ENCODE measurements at places on chromosomes 13 and 19. TPM values are rescaled to one million over a fixed set of nuclear protein-coding genes. Genes with fewer than 3 reads are reported as not detected.

- DNase-seq = no peak
Measured at GRCh38 chr13:30303269-30303668, 4.1 kb downstream of the KATNAL1 start.

Gene LGALS4
- total RNA-seq = not detected

GRCh38 chr13:50268500-50268899 lies 253.3 kb downstream of the KCNRG start:
- no peak for DNase-seq

Gene RNF17
- total RNA-seq = not detected

Gene ZNF211
- total RNA-seq = 17.2 TPM

Gene LHB
- 0.25 TPM for total RNA-seq

Gene TEAD2
- total RNA-seq = 34.2 TPM

GRCh38 chr13:21703846-21704245 lies 33.0 kb downstream of the FGF9 start:
- DNase-seq = no peak

DNA sequence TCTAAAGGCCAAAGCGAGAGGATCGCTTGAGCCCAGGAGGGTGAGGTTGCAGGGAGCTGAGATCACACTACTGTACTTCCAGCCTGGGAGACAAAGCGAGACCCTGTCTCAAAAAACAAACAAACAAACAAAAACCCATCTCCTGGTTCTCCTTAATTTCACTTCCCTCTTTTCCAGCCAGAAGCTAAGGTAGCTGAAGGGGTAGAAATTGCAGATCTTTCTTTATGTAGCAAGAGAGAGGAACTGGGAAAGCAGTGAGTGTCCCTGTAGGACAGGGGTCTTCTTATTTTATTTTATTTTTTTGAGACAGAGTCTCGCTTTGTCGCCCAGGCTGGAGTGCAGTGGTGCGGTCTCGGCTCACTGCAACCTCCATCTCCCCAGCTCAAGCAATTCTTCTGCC lies 4.5 kb upstream of the TSPAN16 start:
- DNase-seq = no peak

Gene GZMM
- not detected for total RNA-seq

Gene PLIN4
- under 0.01 TPM for total RNA-seq

Gene ZBTB45
- 10.2 TPM for total RNA-seq

DNA sequence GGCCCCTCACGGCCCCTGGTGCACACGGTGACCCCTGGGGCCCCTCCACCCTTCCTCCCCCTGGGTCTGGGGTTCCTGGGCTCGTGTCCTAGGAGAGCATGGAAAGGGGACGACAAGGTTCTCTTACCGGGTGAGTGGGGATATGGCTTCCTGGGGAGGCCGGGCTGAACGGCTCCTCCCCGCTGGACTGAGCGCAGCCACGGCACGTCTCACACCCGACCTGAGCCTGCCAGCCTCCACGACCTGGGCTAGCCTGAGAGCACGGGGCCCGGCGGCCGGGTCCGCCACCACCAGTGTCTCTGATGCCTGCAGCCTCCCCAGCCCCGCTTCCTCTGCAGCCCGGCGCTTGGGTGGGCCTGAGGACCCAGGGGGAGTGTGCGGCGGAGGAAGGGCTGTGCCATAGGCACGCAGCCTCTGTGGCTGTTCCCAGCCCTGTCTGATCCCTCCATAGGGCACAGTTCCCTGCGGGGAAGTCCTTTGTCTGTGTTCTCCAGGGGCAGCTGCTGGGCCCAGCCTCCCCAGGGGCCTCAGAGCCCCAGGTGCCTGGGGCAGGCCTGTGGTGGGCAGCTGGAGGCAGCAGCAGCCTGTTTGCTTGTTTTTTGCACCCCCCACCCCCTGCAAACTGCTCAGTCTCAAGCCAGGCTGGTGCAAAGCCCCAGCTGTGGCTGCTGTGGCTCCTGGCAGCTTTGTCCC lies 15.0 kb downstream of the PLIN4 start:
- DNase-seq = no peak

DNA sequence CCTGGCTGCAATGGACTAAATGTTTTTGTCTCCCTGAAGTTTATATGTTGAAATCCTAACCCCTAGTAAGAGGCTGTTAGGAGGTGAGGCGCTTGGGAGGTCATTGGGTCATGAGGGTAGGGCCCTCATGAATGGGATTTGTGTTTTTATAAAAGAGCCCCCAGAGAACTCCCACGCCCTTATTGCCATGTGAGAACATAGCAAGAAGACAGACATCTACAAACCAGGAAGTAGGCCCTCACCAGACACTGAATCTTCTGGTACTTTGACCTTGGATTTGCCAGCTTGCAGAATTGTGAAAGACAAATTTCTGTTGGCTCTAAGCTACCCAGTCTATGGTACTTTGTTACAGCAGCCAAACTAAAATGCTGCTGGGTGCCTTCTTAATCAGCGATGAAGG lies 96.1 kb upstream of the SPATA13 start:
- no peak for DNase-seq

Gene LRRC63
- total RNA-seq = 0.20 TPM

- DNase-seq = no peak
Measured at GRCh38 chr13:45621950-45622349, 6.4 kb upstream of the ERICH6B start.

Gene ANGPTL8
- not detected for total RNA-seq

GRCh38 chr13:93217721-93218261 lies 8.8 kb upstream of the GPC6 start:
- no peak for DNase-seq

Gene KLK6
- 16.8 TPM for total RNA-seq
